ENCODE measurements at places on chromosomes 3 and 15. TPM values are rescaled to one million over a fixed set of nuclear protein-coding genes. Genes with fewer than 3 reads are reported as not detected.

- no peak for DNase-seq
Measured at GRCh38 chr15:89486726-89487050, 9.7 kb downstream of the RHCG start.

DNA sequence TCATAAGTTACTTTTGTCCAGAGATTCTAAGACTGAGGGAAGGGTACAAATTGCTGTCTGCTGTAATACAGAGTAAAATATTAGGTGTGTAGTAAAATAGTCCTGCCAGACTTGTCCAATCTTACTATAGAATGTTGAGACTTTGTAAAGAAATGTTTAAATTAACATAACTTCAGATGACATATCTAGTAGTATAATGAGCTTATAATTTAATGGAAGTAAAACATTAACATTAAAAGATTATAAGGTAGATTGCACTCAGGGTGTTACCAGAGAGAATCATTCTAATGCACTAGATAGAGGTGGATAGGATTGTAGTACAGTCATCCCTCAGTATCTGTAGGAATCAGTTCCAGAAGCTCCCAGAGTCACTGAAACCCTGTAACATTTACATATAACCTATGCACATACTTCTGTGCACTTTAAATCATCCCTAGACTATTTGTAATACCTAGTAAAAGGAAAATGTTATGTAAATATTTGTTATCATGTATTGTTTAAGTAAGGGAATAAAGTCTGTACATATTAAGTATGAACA is 130.8 kb downstream of the LMLN start:
- no peak for DNase-seq

KCNH8 gene
- polyA plus RNA-seq, result 1.2 TPM

GRCh38 chr3:150344079-150344759 is 63.9 kb upstream of the TSC22D2 start:
- peak; percentile 31 for DNase-seq

DNA sequence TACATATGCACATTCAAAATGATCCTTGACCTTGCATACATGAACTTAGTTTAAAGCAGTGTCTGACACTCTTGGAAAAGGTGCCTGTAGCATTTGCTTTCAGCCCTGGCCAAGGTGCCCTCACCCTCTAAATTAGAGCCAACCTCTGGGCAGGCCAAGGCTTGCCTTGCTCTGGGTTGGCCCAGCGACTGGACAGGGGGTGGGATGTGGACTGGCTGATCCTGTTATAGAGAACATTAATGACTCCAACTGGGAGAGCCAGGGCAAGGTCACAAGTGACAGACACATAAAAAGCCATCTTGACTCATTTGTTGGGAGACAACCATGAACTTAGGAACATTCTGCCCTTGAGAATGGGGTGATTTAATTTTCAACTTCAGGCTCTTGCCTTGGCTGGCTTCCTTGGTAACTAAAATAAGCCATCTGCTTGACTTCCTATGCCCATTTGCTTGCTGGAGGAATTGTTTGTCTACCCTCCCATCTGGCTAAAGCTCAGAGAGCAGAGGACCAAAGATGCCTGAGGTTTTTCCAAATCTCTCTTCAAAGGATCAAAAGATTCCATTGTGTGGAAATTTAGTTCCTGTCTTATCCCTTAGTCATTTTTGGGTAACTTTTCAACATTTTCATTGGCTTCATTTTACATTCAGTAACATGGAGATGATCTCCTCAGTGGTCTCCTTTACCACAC is 403.7 kb downstream of the SOX2 start:
- DNase-seq, result no peak

DNA sequence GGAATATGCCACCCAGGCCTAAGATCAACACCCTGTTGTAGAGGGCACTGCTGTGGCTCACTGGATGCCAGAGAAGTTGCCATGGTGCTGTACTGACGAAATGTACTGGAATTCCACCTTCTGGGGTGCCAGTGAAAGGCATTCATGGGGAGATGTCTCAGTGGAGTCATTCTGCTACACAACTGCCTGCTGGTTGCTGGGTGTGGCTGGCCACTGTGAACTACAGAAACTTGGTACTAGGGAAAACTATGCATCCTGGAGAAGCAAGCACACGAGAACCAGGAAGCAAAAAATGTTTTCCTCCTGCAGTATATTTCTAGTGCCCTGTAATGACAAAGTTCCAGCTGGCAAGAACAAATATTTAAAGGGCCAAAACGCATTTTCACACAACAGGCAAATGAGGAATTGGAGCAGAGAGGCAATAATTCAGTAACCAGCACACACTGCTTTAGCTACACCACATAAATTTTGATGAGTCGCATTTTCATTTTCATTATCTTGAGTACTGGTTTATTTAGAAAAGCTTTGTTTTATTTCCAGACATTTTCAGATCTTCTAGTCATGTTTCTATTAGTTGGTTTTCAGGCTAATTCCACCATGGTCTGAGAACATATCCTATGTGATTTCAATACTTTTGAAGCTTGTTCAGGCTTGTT is 18.3 kb upstream of the RFX7 start:
- DNase-seq, result no peak

DNA sequence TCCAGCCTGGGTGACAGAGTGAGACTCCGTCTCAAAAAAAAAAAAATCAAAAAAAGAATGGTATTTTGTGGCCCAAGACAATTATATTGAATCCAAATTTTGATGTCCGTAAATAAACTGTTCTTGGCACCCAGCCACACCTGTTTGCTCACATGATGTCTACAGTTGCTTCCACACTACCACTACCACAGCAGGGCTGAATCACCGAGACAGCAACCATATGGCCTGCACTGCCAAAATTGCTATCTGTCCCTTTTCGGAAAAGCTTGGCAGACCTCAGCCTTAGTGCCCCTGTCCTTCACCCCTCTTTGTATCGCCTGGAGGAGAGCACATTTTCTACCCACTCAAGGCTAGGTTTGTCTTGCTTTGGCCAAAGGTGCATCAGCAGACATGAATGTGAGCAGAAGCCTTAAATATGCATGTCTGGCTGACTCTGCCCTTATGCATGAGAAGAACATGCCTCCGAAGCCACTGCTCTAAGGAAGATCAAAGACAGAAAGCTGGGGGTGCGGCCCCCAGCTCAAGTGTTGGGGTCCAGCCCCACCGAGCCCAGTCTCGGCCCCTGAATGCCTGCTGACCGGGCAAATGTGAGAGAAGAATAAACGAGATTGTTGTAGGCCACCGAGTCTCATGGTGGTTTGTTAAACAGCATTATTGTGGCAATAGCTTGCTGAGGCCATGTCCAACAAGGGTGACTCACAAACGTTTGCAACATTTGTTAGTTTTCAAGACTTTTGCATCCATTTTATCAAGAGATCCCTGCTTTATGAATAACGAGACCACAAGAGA is 108.1 kb downstream of the TPRA1 start:
- DNase-seq, result no peak

DNA sequence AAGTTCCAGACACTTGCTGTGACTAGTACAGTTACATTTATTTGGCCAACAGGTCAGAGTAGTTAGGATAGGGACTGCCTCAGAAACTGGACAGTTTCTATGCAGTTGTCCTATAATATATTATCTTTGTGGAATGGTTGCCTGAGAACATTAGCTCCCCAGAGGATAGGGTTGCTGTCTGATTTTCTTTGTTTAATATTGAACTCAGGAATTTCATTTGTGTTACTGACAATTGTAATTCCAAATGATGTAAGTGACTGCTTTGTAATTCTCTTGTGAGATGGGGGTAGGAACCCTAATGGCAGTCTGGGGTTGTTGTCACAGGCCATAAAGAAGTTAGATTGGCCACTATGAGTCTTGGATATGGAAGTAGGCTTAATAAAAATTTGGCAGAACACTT is 2.2 kb downstream of the NXPE3 start:
- DNase-seq, result no peak

PRTG gene
- polyA plus RNA-seq, result 6.9 TPM

DNA sequence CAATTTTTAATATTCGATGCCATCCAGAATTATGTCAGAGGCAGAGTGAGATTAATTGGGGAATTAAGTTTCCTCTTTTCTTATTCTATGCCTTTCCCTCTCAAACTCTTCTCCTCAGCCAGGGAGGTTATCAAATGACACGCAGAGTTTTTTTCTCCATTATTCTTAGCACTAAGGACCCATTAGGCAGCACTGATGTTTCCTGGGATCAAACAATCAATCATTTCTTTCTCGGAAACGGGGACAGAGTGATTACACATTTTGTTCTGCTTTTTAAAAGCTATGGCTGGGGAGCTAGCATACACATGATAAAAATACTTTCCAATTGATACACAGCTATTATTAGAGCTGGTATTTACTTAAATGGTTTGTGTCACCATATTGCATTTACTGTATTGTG is 35.3 kb upstream of the PSMD6 start:
- no peak for DNase-seq

- peak; percentile 29 for DNase-seq
Measured at GRCh38 chr15:41284427-41285177, 47.8 kb downstream of the OIP5 start.

TMEM108 gene
- polyA plus RNA-seq, result 32.9 TPM

GRCh38 chr3:172317984-172318383 is 130.3 kb downstream of the GHSR start:
- peak; percentile 69 for DNase-seq

DNA sequence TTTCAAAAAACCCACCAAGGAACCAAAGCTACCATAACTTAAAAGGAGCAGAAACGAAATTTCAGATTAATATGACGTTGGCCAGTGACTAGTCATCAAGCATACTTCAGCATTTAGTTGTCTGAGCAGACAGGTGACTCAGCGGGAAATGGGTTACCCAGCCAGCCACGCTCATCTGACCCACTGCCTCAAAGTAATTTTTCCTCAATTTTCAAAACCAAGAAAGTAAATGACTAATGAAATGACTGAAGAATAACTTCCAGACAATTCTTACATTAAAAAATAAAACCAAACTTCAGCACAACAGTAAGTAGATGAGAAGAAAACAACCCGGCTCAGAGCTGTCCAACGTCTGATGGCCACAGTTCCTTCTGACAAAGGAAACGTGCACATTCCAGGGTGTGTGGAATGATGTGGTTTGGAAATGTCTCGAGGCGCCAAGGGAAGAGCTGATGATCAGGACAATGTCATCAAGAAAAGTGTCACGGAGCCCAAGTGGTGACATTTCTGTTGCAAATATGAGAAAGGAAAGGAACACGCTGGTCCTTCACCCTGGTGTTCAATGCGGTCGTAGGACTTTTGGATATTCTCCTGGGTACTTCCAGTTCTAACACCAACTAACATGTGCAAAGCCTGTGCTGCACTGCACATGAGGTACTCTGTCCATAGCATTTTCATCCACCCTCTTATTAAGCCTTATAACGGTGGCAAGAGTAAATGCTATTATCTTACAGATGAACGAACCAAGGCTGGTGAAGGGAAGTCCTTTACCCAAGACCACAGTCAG is 79.1 kb downstream of the FOXP1 start:
- DNase-seq, result no peak

GRCh38 chr3:165346503-165346902 is 150.3 kb upstream of the SLITRK3 start:
- no peak for DNase-seq

ADAMTSL3 gene
- polyA plus RNA-seq, result 30.4 TPM

GRCh38 chr3:28553175-28553574 is 204.6 kb upstream of the AZI2 start:
- DNase-seq, result no peak

GRCh38 chr15:68232449-68232848 is 2.9 kb upstream of the CLN6 start:
- no peak for DNase-seq

- DNase-seq, result no peak
Measured at GRCh38 chr15:31560643-31561042, 234.0 kb downstream of the KLF13 start.

DNA sequence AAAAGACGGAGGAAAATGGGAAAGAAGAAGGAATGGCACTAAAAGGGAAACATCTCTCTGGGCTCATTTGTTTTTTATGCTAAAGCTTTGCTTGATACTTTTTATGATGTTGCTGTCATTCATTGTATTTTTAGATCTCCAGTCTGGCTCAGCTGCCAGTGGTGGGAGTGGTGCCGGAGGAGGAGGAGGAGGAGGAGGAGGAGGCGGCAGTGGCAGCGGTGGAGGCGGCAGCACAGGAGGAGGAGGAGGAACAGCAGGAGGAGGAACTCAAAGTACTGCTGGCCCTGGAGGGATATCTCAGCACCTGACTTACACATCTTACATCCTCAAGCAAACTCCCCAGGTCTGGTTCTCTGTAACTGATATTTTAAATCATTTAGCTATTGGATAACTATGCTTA is 49.6 kb downstream of the MAP6D1 start:
- no peak for DNase-seq

- no peak for DNase-seq
Measured at GRCh38 chr3:79406175-79406574, 361.6 kb downstream of the ROBO1 start.

- DNase-seq, result no peak
Measured at GRCh38 chr3:5026046-5026362, 46.8 kb downstream of the BHLHE40 start.

DNA sequence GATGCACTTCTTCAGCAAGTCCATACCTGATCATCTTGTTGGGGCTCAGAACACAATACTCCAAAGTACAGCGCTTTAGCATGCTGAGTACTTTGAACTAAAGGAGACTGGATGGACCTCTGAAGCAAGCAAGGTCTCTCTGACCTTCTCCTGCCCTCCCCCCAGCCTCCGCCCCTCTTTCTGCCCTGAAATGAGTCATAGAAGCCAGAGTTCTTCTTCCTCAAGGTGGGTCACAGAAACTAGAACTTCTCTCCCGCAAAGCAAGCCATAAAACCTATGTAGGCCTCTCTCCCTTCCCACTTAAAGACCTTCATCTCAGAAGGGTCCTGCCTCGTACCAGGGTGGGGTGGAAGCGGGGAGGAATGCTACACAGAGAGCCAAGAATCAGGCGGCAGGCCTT is 230.5 kb upstream of the PROK2 start:
- DNase-seq, result no peak

DNA sequence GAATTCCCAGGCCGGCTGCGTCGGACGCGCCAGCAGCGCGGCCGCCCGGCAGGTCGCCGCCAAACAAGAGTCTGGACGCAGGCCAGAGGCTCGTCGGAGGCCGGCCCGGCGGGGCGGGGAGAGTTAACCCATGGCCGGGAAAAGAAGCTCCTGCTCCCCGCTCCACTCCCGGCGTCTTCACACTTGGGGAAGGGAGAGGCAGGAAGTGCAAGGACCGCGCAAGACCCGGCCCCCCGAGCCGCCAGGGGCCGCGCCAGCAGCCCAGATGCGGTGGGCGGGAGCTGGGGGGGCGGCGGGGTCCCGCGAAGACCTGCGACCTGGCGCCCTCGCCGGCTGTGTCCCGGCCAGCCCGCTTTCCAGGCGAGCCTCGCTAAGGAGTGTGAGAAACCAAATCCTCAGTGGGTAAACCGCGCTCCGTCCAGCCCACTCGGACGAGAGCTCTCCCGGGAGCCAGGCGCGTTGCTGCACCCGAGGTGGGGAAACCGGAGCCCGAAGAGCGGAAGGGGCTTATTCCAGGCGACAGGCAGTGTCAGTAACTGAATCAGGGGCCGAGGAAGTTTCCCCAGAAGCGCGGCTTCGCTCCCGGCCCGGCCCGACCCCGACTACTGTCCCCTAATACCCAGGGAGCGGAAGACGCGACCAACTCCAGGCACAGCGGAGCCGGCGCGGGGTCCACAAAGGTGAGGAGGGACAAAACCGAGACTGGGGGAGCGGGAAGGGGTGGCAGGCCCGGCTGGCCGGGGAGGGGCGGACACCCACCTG is 721 bp downstream of the ADAMTS7 start:
- DNase-seq, result peak; percentile 60

GOLGA8J gene
- polyA plus RNA-seq, result 1.4 TPM

GRCh38 chr3:20246662-20247061 is 60.7 kb upstream of the SGO1 start:
- DNase-seq, result no peak

Data from right lung (tissue), 10 donors.